Omental fat pad (tissue), 4 donors: ENCODE measurements at places on chromosomes 13 and 19.

DNA sequence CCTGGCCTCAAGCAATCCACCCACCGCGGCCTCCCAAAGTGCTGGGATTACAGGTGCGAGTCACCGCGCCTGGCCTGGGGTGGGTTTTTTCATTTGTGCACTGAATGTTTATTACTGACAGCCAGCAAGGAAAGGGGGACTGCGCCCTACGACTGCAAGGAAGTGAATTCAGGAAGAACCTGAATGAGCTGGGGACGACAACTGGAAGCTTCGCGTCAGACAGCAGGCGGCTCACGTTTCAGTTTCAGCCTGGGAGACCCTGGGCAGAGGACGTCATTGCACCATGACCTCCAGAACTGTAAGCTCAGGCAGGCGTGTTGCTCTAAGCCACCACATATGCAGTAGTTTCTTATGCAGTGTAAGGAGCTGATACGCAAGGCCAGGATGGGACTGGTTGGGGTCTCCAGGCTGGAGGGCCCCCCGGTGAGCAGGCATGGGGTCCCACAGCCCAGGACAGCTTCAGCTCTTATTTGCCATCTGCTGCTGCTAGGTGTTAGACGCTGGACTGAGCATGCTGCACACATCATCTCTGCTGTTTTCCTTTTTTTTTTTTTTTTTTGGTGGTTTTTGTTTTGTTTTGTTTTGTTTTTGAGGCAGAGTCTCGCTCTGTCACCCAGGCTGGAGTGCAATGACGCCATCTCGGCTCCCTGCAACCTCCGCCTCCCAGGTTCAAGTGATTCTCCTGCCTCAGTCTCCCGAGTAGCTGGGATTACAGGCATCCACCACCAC lies 66.6 kb downstream of the GADD45B start:
- no peak for DNase-seq

DNA sequence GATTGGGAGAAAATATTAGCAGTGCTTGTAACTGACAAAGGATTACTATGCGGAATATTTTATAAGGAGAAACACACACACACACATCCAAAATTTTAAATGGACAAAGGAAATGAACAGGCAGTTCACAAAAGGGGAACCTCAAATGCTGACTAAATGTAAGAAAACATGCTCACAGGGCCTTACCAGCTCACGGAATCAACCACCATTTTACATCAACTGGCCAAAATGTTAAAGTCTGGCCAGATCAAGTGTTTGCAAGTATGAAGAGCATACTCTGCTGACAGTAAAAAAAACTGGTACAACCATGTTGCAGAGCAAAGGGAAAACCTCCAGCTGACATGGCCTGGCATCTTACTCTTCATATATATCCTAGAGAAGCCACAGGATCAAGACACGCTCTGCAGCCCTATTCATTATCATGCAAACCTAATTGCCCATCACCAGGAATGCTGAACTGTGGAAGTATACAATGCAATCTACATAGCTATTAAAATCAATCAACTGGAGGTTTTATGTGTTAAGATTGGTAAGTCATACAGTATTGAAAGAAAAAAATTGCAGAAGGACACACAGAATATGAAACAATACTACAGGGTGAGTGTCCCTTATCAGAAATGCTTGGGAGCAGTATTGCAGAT lies 124.4 kb downstream of the RNF17 start:
- DNase-seq: no peak

GRCh38 chr13:64680739-64681138 lies 2549.4 kb downstream of the PCDH9 start:
- DNase-seq: no peak

DNA sequence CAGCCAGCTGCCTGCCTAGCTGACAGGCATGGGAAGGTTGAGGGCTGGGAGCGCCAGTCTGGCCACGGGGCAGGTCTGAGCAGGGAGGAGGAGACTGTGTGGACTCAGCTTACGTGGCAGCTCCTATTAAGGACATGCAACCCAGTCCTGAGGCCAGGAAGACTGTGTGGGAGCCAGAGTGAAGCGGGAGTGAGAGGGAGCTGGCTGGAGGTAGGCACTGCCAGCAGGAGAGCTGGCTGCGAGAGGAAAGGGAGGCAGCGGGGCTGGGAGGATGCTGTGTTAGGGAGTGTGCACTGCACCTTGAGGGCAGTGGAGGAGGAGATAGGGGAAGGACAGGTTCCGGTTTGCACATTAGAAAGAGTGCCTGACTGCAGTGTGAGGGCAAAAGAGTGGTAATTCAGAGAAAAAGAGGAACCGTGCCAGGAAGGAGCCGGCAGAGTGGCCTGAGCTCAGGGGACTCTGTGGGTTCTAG lies 99.2 kb downstream of the SLC7A1 start:
- DNase-seq: no peak

DNA sequence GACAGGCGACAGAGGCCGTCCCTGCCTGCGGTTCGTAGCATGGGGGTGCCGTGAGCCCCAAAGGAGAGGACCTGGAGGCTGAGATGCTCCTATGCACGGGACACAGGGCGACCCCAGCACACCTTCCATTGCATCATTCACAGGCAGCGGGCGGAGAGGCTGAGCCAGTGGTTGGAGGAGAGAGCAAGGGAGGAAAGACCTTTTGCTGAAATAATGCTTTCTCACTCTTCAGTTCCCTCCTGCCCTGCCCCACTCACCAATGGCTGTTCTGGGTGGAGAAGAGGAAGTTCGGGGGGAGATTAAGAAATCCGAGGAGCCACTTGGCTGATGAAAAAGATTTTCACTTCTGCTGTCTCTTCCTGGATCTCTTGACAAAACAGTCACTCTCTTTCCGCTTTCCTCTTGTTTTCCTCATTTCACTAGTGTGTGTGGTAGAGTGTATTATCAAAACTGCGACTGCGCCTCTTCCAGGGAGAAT lies at the start of gene NLRP12:
NLRP12 (minus strand) TSS at position 181 of the 478 bp plus-strand sequence; CDS start at position 41, 140 bp downstream.
- no peak for DNase-seq

DNA sequence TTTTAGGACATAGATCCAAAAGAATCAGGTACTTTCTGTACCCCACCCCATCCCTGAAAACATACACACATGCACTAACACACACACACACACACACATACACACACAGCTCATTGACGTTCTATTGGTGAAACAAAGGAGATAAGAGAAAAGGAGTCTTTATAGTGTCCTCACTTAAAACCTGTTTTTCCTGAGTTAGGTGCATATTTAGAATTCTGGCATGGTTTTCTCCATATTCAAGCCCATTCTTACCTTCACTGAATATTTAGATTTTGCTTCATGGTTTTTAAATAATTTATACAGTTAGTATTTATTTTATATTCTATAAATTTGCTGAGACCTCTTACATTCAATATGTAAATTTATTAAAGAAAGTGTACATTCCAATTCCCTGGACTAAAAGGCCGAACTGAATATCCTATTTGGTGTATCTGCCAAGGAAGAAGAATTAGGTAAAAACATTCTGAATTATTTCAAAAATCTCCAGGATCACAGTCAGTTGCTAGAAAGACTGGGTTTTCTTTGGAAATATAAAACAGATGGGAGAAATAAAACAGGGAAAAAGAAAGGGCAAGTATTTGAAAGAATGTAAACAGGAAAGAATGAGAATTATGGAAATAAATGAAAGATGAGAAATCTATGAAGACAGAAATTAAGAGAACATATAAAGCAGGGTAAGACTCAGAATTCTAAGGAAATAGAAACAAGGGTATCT lies 556.2 kb downstream of the KCTD12 start:
- no peak for DNase-seq

DNA sequence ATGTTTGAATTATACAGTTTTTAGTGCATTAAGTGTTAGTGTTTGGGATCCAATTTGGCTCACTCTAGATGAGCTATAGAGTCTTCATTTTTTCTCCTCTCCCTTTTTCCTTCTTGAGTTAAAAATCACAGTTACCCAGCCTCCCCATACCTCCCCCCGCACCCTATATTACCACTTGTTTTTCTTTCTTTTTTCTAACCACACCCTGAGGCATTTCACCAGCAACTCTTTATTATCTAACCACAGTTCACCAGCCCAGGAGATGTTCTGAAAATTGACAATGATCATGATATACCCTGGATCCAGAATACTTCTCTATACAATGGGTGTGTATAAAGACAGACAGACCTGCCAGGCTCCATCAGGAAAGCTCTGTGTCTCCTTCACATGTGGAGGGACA lies 86.5 kb upstream of the UBL3 start:
- no peak for DNase-seq

DNA sequence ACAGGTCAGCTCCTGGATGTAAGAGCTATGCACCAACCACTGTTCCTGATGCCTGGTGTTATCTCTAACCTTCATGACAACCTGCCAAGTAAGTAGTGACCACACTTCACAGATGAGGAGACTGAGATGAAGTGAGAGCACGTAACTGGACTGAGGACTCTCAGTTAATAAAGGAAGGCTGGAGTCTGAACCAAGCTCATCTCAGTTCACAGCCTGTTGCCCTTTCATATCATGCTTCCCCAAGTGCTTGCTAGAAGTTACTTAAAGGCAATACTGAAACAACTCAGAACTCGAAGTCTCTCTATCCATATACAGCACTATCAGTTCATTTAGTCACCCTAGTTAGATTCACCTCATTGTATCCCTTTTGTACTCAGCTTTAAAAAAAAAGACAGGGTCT lies 119.7 kb downstream of the ABCC4 start:
- DNase-seq: no peak

DNA sequence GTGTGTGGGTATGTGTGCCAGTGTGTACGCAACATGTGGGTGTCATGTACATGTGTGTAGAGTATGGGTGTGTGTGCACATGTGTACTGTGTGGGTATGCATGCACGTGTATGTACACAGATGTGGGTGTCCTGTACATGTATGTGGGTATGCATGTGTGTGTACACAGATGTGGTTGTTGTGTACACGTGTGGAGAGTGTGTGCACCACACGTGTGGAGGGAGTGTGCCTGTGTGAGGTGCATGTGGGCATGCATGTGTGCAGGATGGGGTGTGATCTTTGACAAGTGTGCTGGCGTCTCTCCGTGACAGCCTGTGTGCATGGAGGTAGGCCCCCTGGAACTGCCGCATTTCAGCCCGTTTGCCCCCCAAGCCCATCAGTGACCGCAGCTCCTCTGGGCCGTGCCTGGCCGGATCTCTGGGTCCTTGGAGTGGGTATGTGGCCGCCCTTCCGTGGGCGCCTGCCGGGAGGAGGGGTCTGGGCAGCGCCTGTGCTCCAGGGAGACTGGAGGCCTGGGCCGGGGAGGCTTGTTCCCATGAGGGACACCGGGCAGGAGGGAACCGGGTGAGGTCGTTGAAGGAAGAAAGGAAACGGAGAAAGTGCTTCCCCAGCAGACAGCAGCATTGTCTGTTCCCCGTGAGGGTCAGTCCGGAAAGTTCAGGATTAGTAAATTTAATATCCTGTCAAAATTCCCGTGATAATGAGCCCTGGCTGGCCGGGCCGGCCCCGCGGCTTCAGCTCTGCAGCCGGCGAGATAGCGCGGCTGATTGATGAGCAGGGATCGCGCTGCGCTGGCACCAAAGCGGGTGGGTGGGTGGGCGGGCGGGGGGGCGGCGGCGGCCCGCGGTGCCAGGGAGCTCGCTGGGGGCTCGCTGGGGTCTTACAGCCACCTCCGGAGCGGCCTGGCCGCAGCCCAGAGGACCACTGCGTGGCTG lies 91.1 kb upstream of the SOX1 start:
- DNase-seq: no peak

DNA sequence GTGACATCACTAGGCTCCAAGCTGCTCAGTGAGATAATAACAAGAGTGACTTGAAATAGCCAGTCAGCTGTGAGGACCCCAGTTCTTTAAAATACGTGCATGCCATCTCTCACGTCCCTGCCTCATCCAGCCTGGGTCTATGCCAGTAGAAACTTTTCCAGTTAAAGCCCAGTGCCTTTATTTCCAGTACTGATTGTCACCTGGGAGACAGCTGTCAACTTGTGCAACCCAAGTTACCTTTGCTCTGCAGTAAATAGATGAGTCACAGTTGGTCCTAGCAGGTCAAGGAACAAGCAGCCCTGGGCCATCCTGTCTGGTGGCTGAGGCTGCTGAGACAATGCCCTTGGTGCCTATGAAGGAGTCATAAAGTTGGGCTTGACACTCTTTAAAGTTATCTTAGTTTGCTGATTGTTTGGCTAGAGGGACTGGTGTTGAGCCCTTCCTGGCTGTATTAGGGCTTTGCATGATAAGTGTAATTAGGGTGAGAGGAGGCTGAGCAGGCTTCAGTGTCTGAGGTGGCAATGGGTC lies 228.7 kb downstream of the LACC1 start:
- DNase-seq: no peak

- DNase-seq: no peak
These were observed 11.6 kb upstream of the FPR3 start for GRCh38 chr19:51783372-51783771.

GRCh38 chr13:84038001-84038400 lies 155.7 kb upstream of the SLITRK1 start:
- DNase-seq: no peak

- DNase-seq: no peak
These were observed 233.7 kb downstream of the COG6 start for GRCh38 chr13:39888865-39889810.

DNA sequence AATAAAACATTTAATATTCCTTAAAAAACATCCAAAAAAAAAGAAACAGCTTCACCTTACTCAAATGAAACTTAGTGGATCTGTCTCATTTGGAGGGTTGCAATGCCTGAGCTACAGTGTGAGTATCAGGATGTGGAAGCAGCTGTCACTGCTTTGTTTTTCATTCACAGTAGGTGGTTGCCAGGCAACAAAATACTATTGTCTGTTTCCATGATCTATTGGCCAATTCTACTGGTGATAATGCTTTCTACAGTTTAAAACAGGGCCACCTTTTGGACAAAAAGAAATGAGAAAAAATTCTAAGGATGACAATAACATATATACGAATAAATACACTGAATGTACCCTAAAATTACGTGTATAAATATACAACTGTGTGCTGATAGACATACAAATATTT lies 3.0 kb downstream of the ENOX1 start:
- DNase-seq: no peak

- no peak for DNase-seq
These were observed 297.4 kb upstream of the SGCG start for GRCh38 chr13:22883262-22883840.

DNA sequence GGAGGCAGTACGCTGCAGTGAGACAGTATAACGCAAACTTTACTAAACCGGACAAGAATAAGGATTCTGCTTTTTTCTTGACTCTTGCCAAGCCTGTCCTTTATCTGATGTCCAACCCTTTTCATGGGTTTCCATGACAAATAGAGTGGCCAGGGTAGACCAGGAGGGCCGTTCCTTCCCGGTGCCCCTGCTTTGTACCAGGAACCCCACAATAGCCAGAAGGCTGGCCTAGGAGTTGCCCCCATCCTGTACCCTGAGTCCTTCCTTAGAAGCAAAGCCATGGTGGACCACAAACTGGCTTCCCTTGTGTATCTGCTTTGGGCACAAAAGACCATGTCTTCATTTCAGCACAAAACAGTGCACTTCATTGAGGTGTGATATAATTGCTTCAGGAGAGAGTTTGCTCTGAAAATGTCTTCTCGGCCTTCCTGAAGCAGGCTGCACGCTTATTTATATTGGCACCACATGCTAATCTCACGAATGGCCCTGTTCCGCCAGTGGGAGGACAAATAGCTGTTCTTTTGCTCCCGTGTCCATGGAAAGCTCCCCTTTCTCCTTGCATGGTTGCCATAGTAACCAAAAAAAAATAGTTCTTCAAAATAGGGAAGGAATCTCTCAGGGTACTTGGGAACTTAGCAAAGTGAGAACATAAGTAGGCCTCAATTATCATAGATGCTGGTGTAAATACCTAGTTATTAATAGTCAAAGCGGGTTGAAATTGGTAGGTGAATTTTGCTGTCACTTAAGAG lies 222.1 kb downstream of the ZIC5 start:
- DNase-seq: no peak
